G401 (cell line): ENCODE measurements at places on chromosomes 6 and 20. TPM values are rescaled to one million over a fixed set of nuclear protein-coding genes. Genes with fewer than 3 reads are reported as not detected.
A peak's percentile ranks its signal among the peaks of the same experiment; 100 is the strongest.

GRCh38 chr6:33251395-33252012, 20.2 kb downstream of the VPS52 start:
- DNase-seq: no peak

- DNase-seq: no peak
These were observed 13.7 kb downstream of the NEDD9 start for GRCh38 chr6:11218538-11219399.

Gene TCP11
- total RNA-seq: not detected in 2 replicates

GRCh38 chr20:5041433-5041832, 40.1 kb upstream of the SLC23A2 start:
- DNase-seq: no peak

DNA sequence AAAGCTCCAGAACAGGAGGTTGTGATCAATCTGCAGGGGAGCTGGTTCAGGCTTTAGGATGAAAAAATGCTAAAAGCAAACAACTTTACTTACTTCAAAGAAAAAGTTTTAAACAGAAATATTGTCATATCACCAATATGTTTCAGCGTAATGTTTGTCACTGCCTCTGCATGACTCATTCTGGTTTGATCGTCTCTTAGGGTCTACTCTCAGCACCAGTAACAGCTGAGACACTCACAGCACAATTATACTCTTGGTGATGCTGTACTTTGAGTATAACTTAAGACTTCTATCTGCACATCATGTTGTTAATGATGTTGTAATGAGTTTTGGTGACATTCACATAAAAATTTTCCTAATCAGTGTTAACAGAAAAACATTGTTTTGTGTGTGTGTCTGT, 665.4 kb downstream of the EPM2A start:
- no peak for DNase-seq

Gene E2F1
- 44.1 and 44.2 TPM in 2 replicates for total RNA-seq

- DNase-seq: no peak
These were observed 70.8 kb upstream of the SRSF6 start for GRCh38 chr20:43386878-43387277.

GRCh38 chr6:71248306-71248765, 40.3 kb upstream of the OGFRL1 start:
- peak; percentile 69 for DNase-seq
